ENCODE measurements at places on chromosomes 3 and 15. TPM values are rescaled to one million over a fixed set of nuclear protein-coding genes. Genes with fewer than 3 reads are reported as not detected.

C3orf85 gene
- total RNA-seq, result not detected

IL12A gene
- total RNA-seq, result 0.80 TPM

DNA sequence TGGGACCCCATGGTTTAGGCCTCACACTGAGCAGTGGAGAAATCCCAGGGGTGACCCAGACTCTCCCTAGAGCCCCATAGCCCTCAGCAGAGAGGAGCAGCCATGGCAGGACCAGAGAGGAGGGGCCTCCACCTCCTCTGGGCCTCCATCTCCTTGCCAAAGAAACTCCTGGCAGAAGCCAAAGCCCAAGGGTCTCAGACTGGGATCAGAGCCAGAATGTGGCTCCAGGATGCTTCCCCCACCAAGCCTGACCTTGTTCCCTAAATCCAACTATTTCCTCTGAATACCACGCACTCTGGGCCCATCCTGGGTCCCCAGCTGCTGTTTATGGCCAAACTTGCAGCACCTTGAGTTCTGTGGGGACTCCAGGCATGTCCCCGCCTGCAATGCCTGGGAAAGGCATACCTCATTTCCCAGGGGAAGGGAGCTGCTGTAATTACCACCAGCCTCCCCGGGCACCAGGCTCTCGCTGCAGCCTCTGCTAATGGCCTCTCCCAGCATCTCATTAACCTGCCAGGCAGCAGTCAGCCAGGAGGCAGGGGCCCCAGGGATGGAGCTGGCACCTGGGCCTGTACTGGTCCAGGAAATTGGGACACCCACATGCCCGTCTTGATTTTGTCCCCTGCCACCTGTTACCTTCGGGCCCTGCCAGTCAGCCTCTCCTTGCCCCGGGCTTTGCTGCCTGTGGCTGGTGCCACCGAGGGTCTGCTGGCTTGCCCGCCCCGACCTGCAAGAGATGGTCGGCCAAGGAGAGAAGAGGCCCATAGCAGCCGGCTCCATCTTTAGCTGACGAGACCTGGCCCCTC, 4.6 kb downstream of the CCDC9B start:
- no peak for ATAC-seq

DNA sequence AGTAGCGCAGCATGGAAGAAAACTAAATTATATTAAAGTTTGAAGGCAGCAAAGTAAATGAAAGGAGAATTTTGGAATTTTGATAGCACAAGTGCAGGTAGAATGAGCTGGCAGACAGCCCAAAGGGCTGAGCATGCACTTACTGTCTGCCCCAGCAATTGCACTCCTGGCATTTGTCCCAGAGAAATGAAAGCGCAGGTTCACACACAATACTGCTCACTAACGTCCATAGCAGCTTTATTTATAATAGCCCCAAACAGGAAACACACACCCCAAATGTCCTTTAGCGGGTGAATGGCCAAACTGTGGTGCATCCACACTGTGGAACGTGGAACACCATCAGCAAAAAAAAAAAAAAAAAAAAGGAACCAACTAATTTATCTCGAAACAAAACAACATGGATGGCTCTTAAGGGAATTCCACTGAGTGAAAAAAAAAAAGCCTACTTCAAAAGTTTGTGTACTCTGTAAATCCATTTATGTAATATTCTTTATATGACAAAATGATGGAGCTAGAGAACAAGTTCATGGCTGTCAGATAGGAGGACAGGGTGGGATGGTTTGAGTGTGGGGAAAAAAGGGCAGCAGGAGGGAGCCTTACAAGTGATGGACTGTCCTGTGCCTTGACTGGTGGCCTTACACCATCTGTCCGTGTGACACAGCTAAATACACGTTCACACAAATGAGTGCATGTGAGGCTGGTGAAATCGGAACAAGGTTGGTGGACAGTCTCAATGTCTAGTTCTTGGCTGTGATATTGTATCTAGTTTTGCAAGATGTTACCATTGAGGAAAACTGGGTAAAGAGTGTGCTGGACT, 6.0 kb upstream of the TM2D3 start:
- no peak for ATAC-seq

DNA sequence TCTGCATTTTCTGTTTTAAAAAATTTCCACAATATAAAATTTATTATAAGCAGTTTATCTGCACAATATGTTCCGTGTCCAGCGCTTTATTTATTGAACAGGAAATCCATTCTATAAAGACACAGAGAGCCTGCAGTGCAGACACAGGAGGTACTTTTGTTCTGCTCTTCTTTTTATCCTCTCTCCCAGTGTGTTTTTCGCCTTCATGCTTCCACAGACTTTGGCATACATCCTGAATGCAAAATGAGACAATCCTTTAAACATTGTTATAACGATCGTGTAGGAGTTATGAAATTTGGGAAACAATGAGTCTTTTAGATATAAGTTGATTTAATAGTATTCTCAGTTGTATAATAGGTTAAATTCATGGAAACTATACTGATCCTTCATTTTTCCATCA, 749.2 kb downstream of the NAALADL2 start:
- ATAC-seq, result no peak

All from esophagus mucosa (tissue), 1 donor.